Chondrocyte (in vitro differentiated cells): ENCODE measurements at places on chromosomes 2 and 18. TPM values are rescaled to one million over a fixed set of nuclear protein-coding genes. Genes with fewer than 3 reads are reported as not detected.

- no peak for DNase-seq
Observed at GRCh38 chr2:23388294-23388693, 3.3 kb downstream of the KLHL29 start.

GRCh38 chr2:64501946-64502345 is 22.2 kb upstream of the AFTPH start:
- DNase-seq, result no peak

GRCh38 chr2:136495636-136496035 is 269.7 kb upstream of the THSD7B start:
- DNase-seq, result no peak

- DNase-seq, result no peak
Observed at GRCh38 chr18:32754508-32755263, 18.1 kb downstream of the KLHL14 start.

GRCh38 chr2:222946700-222947287 is 86.0 kb downstream of the ACSL3 start:
- no peak for DNase-seq

GRCh38 chr2:120275617-120276400 is 23.2 kb downstream of the RALB start:
- DNase-seq, result no peak

DNA sequence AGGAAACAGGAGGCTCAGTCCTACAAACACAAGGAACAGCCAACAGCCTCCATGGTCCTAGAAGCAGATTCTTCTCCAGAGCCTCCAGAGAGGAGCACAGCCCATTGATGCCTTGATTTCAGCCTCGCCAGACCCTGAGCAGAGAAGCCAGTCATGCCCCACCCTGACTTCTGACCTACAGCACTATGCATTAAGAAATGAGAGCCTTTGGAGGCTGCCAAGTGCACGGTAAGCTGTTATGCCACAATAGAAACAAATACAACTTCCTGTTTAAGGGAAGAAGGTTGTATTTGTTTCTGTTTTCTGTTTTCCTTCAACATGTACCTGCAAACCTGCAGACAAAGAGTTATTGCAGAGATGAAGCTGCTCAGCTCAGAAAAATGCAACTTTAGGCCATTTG is 181.3 kb upstream of the AGAP1 start:
- DNase-seq, result no peak

DNA sequence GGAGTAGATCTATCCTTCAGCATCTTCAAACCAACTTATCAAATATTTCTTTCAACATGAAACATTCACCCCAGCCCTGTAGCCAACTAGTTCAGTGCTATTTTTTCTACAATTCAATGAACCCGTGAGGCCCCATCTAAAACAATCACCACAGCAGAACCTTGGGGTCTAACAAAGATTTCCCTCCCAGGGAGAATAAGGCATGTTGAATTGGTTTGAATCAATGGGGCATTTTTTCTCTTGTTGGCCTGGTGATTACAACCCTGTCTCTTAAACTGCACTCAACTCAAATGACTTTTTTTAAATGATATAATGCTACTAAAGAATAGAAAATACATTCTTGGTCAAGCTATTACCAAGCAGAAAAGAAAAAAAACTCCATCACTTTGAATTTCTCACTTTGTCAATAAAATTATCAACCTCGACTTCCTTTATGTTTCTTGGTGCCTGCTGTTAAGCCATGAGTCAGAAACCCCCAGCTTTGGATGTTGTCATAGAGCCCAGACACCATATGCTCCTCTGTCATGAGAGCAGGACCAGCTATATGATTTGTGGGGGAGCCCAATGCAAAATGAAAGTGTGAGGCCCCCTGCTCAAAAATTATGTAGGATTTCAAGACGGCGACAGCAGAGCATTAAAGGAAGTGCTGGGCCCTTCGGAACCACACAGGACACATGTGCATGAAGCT is 282.4 kb downstream of the MEIS1 start:
- no peak for DNase-seq

DNA sequence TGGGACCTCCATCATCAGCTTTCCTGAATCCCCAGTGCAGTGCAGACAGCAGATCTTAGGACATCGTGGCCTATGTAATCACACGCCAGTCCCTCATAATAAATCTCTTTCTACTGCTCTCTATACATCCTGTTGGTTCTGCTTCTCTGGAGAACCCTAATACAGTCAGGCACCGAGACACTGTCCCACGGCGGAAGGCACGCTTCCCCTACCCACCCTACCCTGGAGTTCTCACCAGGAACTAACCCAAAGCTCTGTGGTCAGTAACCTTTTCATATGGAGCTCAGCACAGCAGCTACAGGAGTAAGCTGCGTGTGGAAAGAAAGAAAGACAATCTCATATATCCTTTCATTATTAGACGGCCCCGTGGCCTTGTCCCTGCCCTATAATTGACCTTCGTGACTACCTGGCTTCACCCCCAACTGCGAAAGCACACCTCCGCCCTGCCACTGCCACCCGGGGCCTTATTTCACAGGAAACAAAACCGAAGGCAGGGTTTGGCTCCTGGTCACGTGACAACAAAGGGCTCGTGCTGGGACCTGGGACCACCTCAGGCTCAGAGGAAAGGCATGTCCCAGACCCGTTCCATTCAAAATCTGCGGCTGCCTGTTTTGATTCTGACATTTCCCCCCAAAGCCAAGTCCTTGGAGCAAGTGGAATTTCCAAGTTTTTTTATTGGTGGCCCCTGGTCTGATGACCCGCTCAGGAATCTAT is 99.7 kb upstream of the ODC1 start:
- DNase-seq, result no peak

DNA sequence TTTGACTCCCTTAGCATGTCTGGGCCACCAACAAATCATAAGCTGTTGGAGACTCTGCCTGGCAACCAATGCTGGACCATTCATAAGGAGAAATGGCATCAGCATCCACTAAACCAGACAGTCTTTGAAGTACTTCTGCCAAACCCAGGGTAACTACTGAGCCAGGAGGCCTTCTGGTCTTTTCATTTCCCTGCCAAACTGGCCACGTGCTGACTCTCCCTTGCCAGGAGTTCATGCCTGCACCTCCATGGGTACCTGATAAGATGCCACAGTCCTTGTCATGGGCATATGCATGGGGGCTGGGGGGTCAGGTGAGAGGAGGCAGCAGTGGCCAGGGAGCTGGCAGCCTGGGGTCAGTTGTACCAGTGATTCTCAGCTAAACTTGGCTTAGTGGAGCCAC is 34.2 kb upstream of the DAPL1 start:
- DNase-seq, result no peak

GRCh38 chr2:232645061-232645460 is 11.7 kb downstream of the EFHD1 start:
- no peak for DNase-seq

DNA sequence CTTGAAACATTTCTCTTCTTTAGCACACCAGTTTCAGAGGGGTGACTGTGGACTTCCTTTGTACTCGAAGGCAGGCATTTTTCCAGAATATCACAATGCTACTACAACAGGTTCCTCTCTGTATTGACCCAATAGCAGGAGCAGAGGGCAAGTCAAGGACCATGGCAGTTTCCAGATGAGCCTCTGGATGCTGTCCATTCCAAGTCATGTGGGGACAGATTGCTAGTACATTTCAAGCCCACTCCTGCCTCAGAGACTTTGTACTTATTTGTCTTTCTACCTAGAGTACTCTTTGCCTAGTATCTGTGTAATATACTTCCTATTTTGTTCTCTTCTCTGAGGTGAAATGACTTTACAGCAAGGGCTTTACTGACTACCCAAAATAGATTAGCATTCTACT is 373.9 kb downstream of the PIK3C3 start:
- DNase-seq, result no peak

DNA sequence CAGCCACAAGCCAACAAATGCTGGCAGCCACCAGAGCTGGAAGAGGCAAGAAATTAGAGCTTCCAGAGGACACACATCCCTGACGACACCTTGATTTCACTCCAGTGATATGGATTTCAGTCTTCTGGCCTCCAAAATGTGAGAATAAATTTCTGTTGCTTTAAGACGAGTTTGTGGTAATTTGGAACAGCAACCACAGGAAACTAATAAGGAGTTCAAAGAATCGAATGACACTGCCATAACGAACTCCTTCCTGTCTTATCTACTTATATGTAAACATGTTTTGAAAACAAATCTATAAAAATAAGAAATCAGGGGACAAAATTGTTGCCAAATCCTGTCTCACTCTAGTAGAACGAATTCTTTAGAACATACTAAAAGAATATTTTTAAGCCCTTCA is 75.8 kb downstream of the GRB14 start:
- no peak for DNase-seq

DNA sequence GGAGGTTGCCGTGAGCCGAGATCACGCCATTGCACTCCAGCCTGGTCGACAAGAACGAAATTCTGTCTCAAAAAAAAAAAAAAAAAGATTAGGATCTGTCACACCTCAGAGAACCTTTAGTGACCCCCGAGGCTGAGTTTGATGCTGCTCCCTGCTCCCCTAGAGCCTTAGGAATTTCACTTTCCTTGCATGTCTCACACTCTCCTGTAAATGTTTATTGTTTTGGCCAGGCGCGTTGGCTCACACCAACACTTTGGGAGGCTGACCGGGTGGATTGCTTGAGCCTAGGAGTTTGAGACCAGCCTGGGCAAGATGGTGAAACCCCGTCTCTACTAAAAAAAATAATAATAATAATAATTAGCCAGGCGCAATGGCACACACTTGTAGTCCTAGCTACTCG is 31.5 kb downstream of the SRSF7 start:
- no peak for DNase-seq

GRCh38 chr2:37526323-37526722 is 145.1 kb downstream of the CDC42EP3 start:
- no peak for DNase-seq

DNA sequence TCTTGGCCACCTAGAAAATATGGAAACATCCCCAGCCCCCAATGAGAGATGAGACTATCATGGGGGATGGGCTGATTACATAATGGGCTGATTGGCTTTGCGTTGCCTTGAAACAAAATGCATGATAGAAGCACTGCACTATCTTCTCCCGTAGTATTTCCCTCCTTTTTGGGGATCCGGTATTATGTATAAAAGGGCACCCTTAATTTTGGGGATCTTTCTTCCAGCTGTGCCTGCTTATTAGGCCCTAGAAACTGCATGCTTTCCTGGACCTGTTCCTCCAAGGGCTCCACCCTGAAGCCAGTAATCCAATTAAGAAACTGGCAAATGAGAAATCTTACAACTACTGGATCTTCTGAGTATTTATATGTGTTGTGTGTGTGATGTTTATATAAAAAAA is 34.9 kb upstream of the SH3RF3 start:
- DNase-seq, result no peak

GRCh38 chr18:35611518-35611917 is 30.0 kb downstream of the GALNT1 start:
- no peak for DNase-seq

- no peak for DNase-seq
Observed at GRCh38 chr2:100938031-100939026, 63.8 kb upstream of the RPL31 start.

GRCh38 chr2:146986161-146986560 is 858.7 kb upstream of the ACVR2A start:
- DNase-seq, result no peak

- DNase-seq, result no peak
Observed at GRCh38 chr2:176328149-176328548, 58.9 kb downstream of the MTX2 start.

Gene FAM161A
- total RNA-seq, result 2.9 to 3.6 TPM (median 3.5 TPM) in 3 replicates

Gene SESTD1
- total RNA-seq, result 67.0 to 101 TPM (median 97.7 TPM) in 3 replicates

Gene CYP26B1
- total RNA-seq, result 2.7 to 4.9 TPM (median 4.7 TPM) in 3 replicates

Gene ARL6IP6
- total RNA-seq, result 16.0 to 19.3 TPM (median 17.6 TPM) in 3 replicates

Gene MLPH
- total RNA-seq, result 3.7 to 6.1 TPM (median 5.6 TPM) in 3 replicates

Gene HOXD8
- total RNA-seq, result not detected in 3 replicates
